ENCODE measurements at places on chromosomes 12 and 14. TPM values are rescaled to one million over a fixed set of nuclear protein-coding genes. Genes with fewer than 3 reads are reported as not detected.

TM7SF3 gene
- total RNA-seq: 92.9 TPM

CD27 gene
- 2.6 TPM for total RNA-seq

SLC24A4 gene
- total RNA-seq: 0.75 TPM

CCDC197 gene
- total RNA-seq: not detected

LHX5 gene
- not detected for total RNA-seq

CLECL1 gene
- 0.91 TPM for total RNA-seq

SMIM41 gene
- 0.78 TPM for total RNA-seq

CEBPE gene
- not detected for total RNA-seq

CATSPERB gene
- total RNA-seq: 7.3 TPM

RNASE3 gene
- total RNA-seq: not detected

KRT71 gene
- not detected for total RNA-seq

ITGA7 gene
- total RNA-seq: 99.7 TPM

SINHCAF gene
- 88.4 TPM for total RNA-seq

TTC7B gene
- 68.8 TPM for total RNA-seq

KRT5 gene
- total RNA-seq: 388 TPM

HCFC2 gene
- 22.0 TPM for total RNA-seq

PRPH gene
- total RNA-seq: 1.7 TPM

DLGAP5 gene
- 0.21 TPM for total RNA-seq

TOMM20L gene
- total RNA-seq: not detected

KRT72 gene
- not detected for total RNA-seq

KLRG1 gene
- total RNA-seq: 2.4 TPM

GLS2 gene
- 4.5 TPM for total RNA-seq

OR2AP1 gene
- not detected for total RNA-seq

TAS2R13 gene
- total RNA-seq: 7.9 TPM

MTRFR gene
- total RNA-seq: 14.6 TPM

SYT1 gene
- 12.3 TPM for total RNA-seq

TDRD9 gene
- total RNA-seq: 2.8 TPM

GUCY2C gene
- total RNA-seq: not detected

GALNT9 gene
- total RNA-seq: 0.44 TPM

KRT79 gene
- total RNA-seq: not detected

RALGAPA1 gene
- 100 TPM for total RNA-seq

AQP6 gene
- not detected for total RNA-seq

TPPP2 gene
- total RNA-seq: 0.62 TPM

STAC3 gene
- 3.0 TPM for total RNA-seq

TMCC3 gene
- total RNA-seq: 10.1 TPM

PTGDR gene
- total RNA-seq: 2.7 TPM

DNAH10 gene
- total RNA-seq: 0.60 TPM

MANSC1 gene
- 38.9 TPM for total RNA-seq

TRPV4 gene
- total RNA-seq: 3.6 TPM

PRKD1 gene
- total RNA-seq: 19.8 TPM

CLEC4A gene
- total RNA-seq: 2.1 TPM
